ENCODE measurements at places on chromosomes 11 and 22. TPM values are rescaled to one million over a fixed set of nuclear protein-coding genes. Genes with fewer than 3 reads are reported as not detected.

DNA sequence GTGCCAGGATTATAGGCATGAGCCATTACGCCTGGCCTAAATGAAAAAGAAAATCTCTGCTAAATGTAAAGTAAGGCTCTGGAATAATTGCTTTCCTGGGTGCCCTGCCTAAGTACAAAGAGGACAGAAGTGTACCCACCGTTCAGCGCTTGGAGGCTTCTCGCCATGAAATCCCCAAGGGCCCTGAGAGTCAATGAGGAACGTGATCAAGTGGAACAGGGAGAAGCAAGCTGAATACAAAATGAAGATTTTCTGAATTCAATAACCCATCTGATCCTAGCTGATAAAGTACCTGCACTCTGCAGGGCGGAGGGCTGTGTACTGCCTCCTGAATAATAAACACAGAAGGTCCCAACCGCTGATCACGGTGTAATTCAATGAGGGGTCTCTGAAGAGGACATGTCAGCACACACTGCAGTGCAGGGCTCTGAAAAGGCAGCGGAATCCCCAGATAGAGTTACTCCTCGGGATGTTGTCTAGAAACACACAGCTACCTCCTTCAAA is 97.7 kb downstream of the ABTB2 start:
- DNase-seq, result no peak

- DNase-seq, result no peak
These were observed 1.3 kb upstream of the FLRT1 start for GRCh38 chr11:64034411-64034811.

DNA sequence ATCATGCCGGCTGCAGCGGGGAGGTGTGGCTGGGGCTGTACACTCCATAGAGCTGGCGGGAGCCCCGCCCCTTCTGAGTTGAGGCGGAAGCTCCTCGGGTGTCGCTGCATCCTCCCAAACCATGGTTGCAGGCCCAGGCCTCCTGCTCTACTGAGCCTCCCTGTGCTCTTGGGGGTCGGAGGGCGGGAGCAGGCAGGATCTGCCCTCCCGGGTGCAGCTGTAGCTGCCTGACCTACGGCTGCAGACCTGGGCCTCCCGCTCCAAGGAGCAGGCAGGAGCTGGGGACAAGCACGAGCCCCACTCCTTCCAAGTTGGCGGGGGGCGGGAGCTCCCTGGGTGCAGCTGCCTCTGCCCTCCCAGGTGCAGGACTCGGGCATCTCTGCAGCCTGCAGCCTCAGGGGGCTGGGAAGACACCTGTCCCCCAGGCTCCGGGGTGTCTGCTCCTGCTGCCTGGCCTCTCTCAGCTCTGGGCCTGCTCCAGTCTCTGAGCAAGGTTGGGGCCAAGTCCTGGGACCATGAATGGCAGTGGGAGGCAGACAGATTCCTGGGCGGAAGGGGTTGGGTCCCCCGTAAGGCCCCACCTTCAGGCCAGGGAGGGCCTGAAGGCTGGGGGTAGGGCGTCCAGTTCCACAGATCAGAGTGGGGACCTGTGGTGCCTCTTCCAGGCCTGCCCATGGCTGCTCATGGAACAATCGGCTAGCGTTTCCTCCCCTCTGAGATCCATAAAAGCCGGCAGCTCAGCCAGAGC is 46.4 kb upstream of the SC5D start:
- DNase-seq, result no peak

- DNase-seq, result no peak
These were observed 107.9 kb upstream of the BID start for GRCh38 chr22:17882162-17882561.

DNA sequence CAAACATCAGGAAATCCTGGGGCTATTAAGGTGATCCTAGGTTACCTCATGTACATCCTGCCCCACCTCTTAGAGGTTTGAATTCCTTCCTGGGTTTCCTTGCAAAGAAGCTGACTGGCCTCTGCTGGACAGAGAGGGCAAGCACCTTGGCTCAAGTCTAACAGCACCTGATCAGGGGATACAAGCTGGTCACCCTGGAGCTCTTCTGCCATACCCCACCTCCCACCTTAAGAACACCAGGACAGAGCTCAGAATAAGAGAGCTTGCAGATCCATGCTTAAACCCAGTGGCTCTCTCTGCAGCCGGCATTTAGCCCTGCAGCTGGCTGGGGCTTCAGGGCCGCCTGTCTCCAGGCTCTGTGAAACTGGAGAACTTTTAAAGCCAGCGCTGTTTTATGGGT is 386.6 kb upstream of the NARS2 start:
- DNase-seq, result no peak

- no peak for DNase-seq
These were observed 112.4 kb downstream of the KCNC1 start for GRCh38 chr11:17846852-17847453.

GRCh38 chr11:119721129-119722120 is 7.6 kb downstream of the NECTIN1 start:
- DNase-seq, result no peak

DNA sequence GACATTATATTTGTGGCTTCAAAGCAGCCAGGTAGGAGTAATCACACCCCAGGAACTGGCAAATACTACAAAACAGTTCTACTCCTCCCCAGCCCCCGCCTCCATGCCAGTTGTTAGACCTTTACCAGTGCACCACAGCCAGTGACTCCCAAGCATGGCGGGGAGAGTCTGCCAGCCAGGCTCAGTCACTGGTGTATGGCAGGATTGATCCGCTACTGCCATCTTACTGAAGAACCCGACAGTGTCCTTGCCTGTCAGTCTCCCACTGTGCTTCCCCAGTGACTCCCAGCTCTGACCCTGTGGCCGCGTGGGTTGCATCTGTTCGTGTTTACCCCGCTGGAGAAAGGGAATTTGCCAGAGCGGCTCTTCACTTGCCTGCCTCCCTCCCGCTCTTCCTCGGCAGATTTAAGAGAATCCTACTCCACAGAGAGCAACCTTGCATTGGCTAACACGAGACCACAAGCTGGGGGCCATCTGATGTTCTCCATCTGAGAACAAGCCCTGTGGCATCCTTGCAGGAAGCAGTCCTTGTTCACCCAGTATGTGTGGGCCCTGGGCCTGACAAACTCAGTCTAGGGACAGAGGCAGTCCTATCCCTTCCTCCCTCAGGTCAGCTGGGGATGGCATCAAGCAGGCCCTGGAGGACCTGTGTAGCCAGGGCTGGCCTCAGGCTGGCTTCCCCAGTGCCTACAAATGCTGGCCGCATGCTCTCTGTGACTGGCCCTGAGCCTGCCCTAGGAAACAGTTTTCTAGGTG is 33.1 kb downstream of the GNAZ start:
- no peak for DNase-seq

DNA sequence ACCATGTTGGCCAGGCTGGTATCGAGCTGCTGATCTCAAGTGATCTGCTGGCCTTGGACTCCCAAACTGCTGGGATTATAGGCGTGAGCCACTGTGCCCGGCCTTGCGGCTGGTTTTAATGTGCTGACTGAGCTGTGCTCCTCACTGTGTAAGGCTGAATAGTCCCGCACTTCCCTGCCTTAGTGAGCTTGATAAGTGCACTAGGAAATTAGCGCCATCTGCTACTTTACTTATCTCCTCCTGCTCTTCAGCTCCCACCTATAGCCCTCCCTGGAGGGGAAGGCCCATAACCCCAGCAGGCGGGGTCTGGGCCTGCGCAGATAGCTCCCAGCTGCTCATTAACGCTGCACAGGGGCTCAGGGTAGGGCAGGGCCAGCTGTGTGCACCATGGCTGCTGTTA is 49.4 kb downstream of the CLMP start:
- DNase-seq, result no peak

DNA sequence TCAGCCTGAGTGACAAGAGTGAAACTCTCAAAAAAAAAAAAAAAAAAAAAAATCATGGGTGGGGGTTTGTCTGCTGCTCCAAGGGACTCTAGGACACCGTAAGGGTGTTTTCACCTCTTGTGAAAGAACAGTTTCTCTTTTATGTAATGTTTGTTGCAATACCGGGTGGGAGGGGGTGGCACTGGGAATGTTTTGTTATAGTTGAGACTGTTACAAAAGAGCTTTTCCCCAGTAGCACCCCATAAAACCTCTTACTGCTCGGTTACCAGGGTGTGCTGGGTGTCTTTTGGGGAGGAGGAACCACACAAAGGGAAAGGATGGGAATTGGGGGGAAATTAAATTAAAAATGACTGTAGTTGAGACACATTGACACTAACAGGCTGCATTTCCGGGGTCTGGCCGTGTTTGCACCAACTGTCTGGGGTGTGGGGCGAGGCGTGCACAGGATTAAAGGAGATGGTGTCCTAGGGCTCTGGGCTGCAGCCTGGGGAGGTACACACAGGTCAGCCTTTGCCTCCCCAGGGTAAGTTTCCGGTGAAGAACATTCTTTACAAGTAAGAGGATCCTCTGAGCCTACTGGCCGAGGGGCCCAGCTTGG is 1.6 kb downstream of the NFAM1 start:
- no peak for DNase-seq

- DNase-seq, result no peak
These were observed 180.7 kb downstream of the MPPED1 start for GRCh38 chr22:43592476-43592875.

- no peak for DNase-seq
These were observed 75.9 kb downstream of the FAM83F start for GRCh38 chr22:40070701-40071100.

- DNase-seq, result no peak
These were observed 9.9 kb downstream of the EIF1AD start for GRCh38 chr11:65992056-65992455.

- no peak for DNase-seq
These were observed 63.7 kb downstream of the MED15 start for GRCh38 chr22:20571078-20571503.

GRCh38 chr22:46297151-46297812 is 612 bp downstream of the GTSE1 start:
- DNase-seq, result no peak

DNA sequence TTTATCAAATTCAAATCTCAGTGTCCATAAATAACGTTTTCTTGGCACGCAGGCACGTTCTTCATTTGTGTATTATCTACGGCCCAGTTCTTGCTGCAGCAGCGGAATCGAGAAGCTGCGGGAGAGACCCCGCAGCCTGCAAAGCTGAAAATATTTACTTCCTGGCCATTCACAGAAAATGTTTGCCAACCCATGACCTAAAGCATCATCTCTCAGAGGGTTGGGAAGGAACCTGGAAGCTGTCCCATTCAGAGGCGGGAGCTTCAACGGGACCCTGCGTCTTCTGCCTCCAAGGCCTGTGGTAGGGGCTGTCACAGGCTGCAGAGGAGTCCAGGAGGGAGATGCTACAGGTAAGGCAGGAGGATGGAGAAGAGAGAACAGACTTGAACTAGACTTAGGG is 319.2 kb downstream of the MN1 start:
- DNase-seq, result no peak

- DNase-seq, result no peak
These were observed 16.0 kb downstream of the MRE11 start for GRCh38 chr11:94477624-94478023.

DNA sequence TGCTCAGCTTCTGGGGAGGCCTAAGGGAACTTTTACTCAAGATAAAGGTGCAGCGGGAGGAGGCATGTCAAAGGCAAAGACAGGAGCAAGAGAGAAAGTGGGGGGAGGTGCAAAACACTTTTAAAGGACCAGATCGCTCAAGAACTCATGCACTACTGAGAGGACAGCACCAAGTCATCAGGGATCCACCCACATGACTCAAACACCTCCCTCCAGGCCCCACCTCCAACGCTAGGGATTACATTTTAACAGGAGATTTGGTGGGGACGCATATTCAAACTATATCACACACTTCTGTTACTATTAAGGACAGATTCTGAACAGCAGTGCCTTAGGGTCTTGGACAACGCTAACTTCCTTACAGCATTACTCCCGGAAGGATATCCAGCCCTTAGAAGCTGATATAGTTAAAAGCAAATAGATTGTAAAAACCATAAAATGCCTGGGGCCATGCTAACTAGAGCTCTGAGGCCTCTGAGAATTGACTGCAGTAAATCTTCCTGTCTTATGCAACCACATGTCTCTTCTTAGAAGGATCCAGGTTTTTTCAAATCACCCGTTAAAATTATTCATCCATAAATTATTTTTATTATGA is 16.7 kb upstream of the ZC3H12C start:
- no peak for DNase-seq

GRCh38 chr11:65182258-65183170 is 786 bp downstream of the CAPN1 start:
- DNase-seq, result no peak

DNA sequence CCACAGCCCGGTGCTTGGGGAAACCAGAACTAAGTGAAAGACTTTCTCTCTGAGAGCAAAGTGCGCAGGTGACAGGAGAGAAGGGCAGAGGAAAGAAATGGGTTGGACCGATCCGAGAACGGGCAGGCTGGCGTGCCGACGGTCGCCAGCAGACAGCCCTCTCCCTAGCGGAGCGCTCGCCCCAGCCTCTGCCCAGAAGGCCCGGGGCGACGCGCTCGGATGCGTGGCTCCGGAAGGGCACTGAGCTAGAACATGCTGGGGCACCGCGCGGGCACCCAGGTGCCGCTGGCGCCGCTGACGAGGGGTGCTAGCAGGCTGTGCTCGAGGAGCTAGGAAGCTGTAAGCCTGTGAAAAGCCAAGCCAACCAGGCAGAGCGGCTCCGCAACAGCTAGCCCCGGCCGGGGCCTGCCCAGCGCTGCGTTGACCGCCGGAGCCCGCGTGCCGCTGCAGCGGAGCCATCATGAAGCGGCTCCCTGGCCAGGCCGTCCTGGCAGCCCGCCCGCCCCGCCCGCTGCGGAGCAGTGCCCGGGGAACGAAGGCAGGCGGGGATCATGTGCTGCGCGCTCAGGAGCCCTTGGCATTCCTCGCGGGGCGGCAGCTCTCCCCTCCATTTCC is 22.1 kb upstream of the RRAS2 start:
- peak; percentile 89 for DNase-seq

- DNase-seq, result no peak
These were observed 9.7 kb downstream of the SMARCB1 start for GRCh38 chr22:23796461-23796860.

DNA sequence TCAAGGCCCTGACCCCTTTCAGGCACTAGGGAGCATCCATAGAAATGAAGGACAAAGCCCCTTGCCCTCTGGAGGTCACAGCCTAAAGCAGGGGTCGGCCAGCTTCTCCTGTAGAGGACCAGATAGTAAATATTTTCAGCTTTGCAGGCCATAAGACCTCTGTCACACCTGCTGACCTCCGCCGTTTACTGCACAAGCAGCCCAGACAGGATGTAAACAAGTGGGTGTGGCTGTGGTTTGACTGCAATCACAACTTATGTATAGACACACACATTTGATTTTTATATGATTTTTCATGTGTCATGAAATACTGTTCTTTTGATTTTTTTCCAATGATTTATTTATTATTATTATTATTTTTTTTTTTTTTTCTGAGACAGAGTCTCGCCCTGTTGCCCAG is 34.3 kb downstream of the KIAA1671 start:
- no peak for DNase-seq

GRCh38 chr11:561148-562003 is 606 bp downstream of the RASSF7 start:
- no peak for DNase-seq

GRCh38 chr11:71252770-71253730 is 673 bp upstream of the SHANK2 start:
- no peak for DNase-seq

The PATE4 gene
- not detected for total RNA-seq

The WBP2NL gene
- 0.73 TPM for total RNA-seq

The CRYAB gene
- total RNA-seq, result 8,606 TPM

The BTG4 gene
- not detected for total RNA-seq

The KCNQ1 gene
- 43.0 TPM for total RNA-seq

The TBRG1 gene
- 21.3 TPM for total RNA-seq

The VPS26B gene
- total RNA-seq, result 39.5 TPM

The PLAAT5 gene
- 0.32 TPM for total RNA-seq

The POU2F3 gene
- total RNA-seq, result not detected

The ISX gene
- not detected for total RNA-seq

The DAGLA gene
- total RNA-seq, result 3.3 TPM

The NPTXR gene
- 23.5 TPM for total RNA-seq

The OR52H1 gene
- not detected for total RNA-seq

The ACAT1 gene
- 238 TPM for total RNA-seq

The THRSP gene
- 2.0 TPM for total RNA-seq

The APOA5 gene
- not detected for total RNA-seq

The PATE3 gene
- not detected for total RNA-seq

Data from cardiac septum (tissue), 1 donor.